ENCODE measurements at places on chromosomes 3 and 15. TPM values are rescaled to one million over a fixed set of nuclear protein-coding genes. Genes with fewer than 3 reads are reported as not detected.

- no peaks in the 10 kb centered on the region for H3K4me1 ChIP-seq
- DNase-seq = no peak
- H3K27ac ChIP-seq = no peak overlapping the region
- H3K27me3 ChIP-seq = no peaks in the 10 kb centered on the region
- H3K4me3 ChIP-seq = no peak overlapping the region
- no peaks in the 10 kb centered on the region for H3K36me3 ChIP-seq
Measured at GRCh38 chr15:70643106-70643782, 120.1 kb downstream of the UACA start.

DNA sequence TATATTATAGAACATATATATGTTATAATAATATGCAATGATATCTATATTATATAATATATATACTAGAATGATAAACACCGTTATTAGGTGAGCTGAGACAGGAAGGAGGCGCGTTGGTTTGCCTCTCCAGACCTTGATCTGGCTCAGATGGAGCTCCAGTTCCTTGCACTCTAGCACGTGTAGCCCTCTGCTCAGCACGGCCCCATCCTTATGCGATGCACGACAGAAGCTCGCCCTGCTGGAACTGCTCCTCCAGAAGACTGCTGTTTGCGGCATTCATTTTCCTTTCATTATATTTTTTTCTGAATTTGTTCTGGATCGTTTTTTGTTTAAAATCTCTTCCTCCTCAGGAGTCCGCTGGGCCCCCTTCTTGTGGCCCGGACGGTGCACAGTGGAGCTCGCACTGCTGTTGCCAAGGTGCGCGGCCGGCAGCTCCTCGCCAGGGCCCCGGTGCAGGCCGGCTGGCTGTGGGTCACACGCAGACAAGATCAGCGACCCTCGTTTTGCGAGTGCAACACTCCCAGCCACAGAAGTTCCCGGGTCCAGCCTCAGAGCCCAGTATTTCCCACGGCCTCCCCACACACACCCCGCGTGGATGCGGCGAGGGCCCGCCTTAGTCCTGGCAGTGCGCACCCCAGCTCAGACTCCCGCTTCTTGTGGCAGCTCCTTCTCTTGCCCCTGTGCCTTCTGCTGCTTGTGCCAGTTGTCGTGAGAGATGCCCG, 112.2 kb downstream of the CHL1 start:
- H3K27me3 ChIP-seq = no peaks in the 10 kb centered on the region
- H3K4me3 ChIP-seq = no peak overlapping the region
- no peak overlapping the region for H3K27ac ChIP-seq
- no peak for DNase-seq

DNA sequence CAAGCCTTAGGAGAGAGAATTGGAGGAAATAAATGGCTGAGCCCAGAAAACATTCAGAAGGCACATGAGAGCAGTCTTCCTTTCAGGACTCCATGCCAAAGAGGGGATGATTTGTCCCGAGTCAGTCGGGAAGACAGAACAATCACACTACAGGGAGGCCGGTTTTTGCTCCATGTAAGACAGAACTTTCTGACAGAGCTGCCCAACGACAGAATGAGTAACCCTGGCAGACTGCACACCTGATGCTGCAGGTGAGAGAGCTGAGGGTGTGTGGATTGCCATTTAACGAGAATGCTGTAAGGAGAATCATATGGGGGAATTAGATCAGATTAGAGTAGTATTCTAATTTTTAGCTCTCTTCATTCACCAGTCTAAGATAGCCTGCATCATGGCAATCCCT, 533.0 kb downstream of the EPHB1 start:
- no peak overlapping the region for H3K27ac ChIP-seq
- no peaks in the 10 kb centered on the region for H3K4me1 ChIP-seq
- no peak for DNase-seq
- no peak overlapping the region for H3K4me3 ChIP-seq
- no peaks in the 10 kb centered on the region for H3K36me3 ChIP-seq

DNA sequence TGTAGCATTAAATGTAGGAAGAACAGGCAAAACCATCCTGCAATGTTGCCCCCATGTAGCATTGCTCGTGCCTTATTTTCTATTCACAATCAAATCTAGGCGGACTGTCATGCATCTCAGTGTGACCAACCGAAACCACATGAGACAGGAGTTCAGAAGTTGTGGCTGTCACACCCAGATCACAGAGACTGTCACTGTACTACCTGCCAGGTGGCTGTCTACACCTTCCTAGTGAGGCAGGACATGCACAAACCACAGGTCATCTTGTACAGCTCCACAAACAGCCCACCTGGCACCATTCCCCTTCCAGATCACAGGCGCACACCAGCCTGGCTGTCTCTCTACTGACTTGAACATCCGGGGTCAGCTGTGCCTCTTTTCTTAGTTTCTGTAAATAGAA, 392.8 kb downstream of the OCA2 start:
- no peak overlapping the region for H3K27ac ChIP-seq
- H3K4me1 ChIP-seq = no peaks in the 10 kb centered on the region
- DNase-seq = no peak
- H3K27me3 ChIP-seq = peaks cover 3% of the 10 kb centered on the region

Gene TAGLN3
- not detected for total RNA-seq

Gene CCR8
- 2.2 TPM for total RNA-seq

Gene PPP1R2
- total RNA-seq = 154 TPM

Gene PLOD2
- not detected for total RNA-seq

DNA sequence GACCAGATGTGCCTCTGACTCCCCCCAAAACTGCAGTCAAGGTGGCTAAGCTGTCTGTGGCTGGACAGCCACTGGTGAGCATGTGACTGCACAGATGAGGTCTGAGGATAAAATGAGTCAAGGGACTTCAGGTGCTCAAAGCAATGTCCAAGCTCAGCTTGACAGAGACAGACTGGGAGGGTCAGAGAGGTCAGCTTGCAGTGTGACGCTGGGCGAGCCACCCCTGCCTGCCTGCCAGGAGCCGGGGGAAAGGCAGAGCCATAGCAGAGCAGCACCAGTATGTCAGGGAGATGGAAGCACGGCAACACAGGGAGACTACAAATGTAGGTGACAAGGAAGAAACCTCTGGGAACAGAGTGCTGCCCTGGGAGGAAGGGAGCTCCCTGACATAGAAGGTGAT, 399.4 kb downstream of the OCA2 start:
- H3K27ac ChIP-seq = no peak overlapping the region
- no peak overlapping the region for H3K4me3 ChIP-seq
- no peaks in the 10 kb centered on the region for H3K36me3 ChIP-seq

- no peak overlapping the region for H3K27ac ChIP-seq
- DNase-seq = no peak
- H3K36me3 ChIP-seq = no peaks in the 10 kb centered on the region
- no peaks in the 10 kb centered on the region for H3K27me3 ChIP-seq
- H3K4me3 ChIP-seq = no peak overlapping the region
Measured at GRCh38 chr3:172097585-172097984, 58.2 kb downstream of the FNDC3B start.

- H3K27me3 ChIP-seq = no peaks in the 10 kb centered on the region
- DNase-seq = no peak
- peak overlapping the region; percentile 86 for H3K27ac ChIP-seq
- peak overlapping the region; percentile 96 for H3K4me3 ChIP-seq
- peaks cover 28% of the 10 kb centered on the region for H3K4me1 ChIP-seq
- no peaks in the 10 kb centered on the region for H3K36me3 ChIP-seq
Measured at GRCh38 chr3:134485075-134485717, 589 bp downstream of the ANAPC13 start.

DNA sequence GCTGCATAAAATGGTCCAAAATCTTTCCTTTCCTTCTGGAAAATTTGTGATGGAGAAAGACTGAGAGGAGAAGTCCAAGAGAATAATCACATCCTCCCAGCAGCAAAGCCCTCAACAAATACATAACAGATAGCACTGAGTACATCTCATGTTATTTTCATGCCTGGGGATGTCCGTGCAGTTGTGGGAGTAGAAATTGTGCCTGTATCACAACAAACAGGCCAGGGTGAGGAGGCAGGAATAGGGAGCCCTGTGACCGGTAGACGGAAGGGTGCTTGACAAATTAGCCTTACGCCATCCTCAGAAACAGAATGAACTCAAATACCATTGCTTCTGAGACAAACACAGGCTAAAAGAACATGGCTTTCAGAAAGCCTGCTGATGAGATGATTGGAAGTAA, 333.2 kb upstream of the UMPS start:
- no peaks in the 10 kb centered on the region for H3K36me3 ChIP-seq
- no peak overlapping the region for H3K4me3 ChIP-seq
- no peaks in the 10 kb centered on the region for H3K4me1 ChIP-seq
- H3K27me3 ChIP-seq = peaks cover 5% of the 10 kb centered on the region

DNA sequence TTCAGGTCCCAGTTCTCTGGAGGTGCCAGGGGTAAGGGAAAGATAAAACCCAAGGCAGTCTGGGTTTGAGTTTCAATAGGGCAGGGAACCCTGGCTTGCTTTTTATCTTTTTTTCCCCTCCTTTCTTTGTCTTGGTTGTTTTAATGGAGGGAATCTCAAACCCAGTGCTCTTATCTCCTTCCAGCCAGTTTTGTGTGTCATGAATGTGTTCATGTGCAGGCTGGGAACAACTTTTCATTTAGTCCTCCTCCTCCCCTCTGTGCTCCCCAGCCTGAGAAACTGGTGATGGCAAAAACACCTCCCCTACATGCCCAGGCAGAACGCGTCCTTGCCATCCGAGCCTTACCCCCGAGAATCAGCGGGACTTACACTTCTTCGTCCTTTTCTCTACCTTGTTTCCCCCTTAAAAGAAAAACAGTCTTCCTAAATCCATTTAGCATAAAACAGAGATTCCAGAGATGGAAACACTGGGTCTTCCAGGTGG, 10.9 kb downstream of the SEMA3G start:
- H3K27me3 ChIP-seq = no peaks in the 10 kb centered on the region
- no peaks in the 10 kb centered on the region for H3K4me1 ChIP-seq
- no peak overlapping the region for H3K27ac ChIP-seq
- no peaks in the 10 kb centered on the region for H3K36me3 ChIP-seq
- DNase-seq = no peak

Gene CTSH
- total RNA-seq = 8.5 TPM

DNA sequence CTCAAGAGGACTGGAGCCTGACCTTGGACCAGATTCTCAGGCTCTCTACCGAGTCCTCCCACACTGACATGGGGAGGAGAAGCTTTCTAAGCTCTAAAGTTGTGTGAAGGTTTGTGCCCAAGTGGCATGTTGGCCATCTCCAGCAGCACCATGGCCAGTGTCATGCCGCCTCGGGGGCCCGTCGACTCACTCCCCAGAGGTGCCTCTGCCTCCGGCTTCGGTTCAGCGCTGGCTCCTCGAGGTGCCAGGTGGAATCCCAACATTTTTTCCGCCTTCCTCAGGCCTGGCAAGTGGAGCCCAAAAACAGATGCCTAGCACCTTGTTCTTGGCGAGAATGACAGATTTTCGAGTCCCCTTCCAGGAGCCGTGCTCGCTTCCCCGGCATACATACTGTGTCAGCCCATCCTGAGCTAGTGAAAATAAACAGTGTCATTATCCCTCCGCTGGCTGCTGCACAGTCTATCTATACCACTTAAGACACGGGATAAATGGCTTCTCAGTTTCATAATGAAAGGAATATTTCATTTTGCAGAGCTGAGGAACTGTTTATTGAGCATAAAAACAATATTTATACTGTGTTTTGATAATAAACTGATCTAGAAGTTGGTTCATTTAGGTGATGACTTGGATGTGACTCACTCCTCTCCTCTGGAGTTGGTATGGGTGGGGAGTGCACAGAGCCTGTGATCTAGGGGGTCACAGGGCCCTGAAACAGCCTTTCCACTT, 328.5 kb upstream of the TLE3 start:
- H3K36me3 ChIP-seq = no peaks in the 10 kb centered on the region
- no peaks in the 10 kb centered on the region for H3K27me3 ChIP-seq
- H3K27ac ChIP-seq = no peak overlapping the region

Gene BTLA
- 15.2 TPM for total RNA-seq

DNA sequence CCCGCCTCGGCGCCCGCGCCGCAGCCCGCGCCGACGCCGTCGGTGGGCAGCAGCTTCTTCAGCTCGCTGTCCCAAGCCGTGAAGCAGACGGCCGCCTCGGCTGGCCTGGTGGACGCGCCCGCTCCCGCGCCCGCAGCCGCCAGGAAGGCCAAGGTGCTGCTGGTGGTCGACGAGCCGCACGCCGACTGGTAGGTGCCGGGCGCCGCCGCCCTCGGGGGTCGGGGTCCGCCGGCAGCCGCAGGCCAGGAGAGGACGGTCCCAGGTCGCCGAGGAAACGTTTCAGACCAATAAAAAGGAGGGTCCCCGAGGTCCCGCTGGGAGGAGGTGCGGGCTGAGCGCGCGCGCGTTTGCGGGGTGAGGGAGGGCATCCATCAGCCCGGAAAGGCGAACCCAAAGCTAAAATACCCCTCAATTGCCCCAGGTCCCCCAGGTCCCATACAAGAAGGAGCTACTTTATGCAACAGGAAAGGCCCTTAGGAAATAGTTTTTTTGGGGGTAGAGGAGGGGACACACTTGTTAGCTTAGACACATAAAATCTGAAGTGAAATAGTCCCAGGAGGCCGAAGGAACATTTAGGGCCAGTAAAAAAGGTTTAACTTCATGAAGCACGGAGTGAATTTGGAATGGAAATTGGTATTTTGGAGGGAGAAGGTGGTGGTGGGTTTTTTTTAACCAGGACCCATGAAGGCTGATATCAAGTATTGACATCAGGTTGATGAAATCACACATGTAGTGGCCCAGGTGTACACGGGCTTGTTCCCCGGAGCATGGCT, 739 bp downstream of the SYN2 start:
- H3K4me3 ChIP-seq = no peak overlapping the region
- no peak overlapping the region for H3K27ac ChIP-seq
- no peaks in the 10 kb centered on the region for H3K36me3 ChIP-seq
- H3K4me1 ChIP-seq = peaks cover 7% of the 10 kb centered on the region
- H3K27me3 ChIP-seq = peaks cover 29% of the 10 kb centered on the region
- DNase-seq = no peak

- no peak for DNase-seq
- H3K4me3 ChIP-seq = no peak overlapping the region
- H3K27me3 ChIP-seq = no peaks in the 10 kb centered on the region
- no peaks in the 10 kb centered on the region for H3K36me3 ChIP-seq
- no peaks in the 10 kb centered on the region for H3K4me1 ChIP-seq
Measured at GRCh38 chr3:25856902-25857518, 67.1 kb downstream of the OXSM start.
